ENCODE measurements at places on chromosomes 4 and X. TPM values are rescaled to one million over a fixed set of nuclear protein-coding genes. Genes with fewer than 3 reads are reported as not detected.

The RENBP gene
- total RNA-seq, result not detected

The UNC5C gene
- total RNA-seq, result not detected

The LGI2 gene
- total RNA-seq, result 0.09 TPM

The FGF13 gene
- total RNA-seq, result not detected
